ENCODE measurements at places on chromosomes 7 and 10.

GRCh38 chr10:109837384-109837783 is 85.9 kb downstream of the XPNPEP1 start:
- no peak for DNase-seq

DNA sequence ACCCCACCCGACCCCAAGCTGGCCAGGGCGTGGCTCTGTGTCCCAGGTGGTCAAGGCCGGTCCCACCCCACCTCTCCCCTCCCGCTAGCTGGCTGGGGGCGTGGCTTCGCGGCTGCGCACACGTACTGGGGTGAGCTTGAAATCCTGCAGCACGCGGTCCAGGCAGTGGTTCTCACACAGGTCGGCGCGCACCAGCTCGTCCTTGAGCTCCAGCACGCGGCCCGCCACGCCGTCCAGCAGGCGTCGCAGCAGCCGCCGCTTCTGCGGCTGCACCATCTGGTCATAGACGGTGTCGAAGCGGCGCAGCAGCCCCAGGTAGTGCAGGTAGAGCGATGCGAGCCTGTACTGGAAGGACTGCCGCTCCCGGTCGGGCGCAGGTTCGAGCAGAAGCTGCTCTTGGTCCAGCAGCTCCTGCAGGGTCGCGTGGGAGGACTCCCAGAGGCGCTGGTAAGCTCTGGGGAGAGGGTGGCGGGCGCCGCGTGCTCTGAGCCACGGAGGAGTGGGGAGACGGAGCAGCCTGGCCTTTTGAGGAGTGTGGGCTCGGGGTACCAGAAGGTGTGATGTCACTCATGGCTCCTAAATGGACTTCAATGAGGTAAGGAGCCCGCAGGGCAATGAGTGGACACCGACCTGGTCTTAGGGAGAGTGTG is 5.8 kb downstream of the H2BK1 start:
- DNase-seq: no peak

GRCh38 chr10:120513307-120513796 is 56.3 kb downstream of the PLPP4 start:
- DNase-seq: no peak

- DNase-seq: no peak
These were observed 701.4 kb downstream of the PHTF2 start for GRCh38 chr7:78499971-78500370.

GRCh38 chr7:121957626-121958025 is 84.7 kb downstream of the PTPRZ1 start:
- no peak for DNase-seq

DNA sequence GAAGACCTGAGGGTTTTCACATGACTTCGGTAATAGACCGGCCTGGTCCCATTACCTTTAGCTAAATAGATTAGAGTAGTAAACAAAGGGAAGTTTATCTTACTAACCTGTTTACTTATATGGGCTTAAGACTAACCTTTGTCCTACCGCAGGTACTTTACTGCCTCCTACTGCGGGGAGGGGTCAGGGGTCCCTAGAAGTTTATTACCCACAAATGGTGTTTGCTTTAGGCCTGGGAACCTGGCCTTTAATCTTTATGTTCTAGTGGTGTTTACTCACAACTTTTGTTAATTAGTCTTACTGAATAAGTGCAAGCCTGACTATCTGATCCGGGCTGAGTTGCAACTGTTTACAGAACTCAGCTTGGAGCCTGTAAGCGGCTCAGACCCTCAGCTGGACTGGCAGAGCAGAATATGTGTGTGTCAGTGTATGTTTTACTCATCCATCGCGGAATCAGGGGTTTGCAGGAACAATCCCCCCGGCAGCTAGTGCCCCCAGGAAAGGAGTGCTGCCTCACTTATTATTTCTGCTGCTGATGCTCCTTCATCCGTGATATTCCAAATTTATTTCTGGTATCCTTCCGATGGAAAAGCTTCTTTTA is 578.9 kb upstream of the SEMA3D start:
- no peak for DNase-seq

- DNase-seq: no peak
These were observed 22.0 kb upstream of the MSMB start for GRCh38 chr10:46068117-46068516.

DNA sequence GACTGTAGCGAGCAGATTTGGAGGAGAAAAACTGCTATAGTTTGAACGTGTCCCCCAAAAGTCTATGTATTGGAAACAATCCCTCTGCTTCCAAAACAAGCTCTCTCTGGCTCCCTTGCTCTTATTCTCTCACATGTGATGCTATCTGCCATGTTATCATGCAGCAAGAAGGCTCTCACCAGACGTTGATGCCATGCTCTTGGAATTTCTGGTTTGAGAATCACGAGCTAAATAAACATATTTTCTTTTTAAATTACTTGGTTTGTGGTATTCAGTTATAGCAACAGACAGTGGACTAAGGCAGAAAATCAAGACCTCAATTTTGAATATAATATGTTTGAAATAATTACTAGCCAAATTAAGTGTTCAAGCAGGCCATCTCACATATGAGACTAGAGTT is 17.5 kb upstream of the GNAT3 start:
- DNase-seq: no peak

GRCh38 chr10:85580585-85580984 is 786.0 kb downstream of the GRID1 start:
- no peak for DNase-seq

DNA sequence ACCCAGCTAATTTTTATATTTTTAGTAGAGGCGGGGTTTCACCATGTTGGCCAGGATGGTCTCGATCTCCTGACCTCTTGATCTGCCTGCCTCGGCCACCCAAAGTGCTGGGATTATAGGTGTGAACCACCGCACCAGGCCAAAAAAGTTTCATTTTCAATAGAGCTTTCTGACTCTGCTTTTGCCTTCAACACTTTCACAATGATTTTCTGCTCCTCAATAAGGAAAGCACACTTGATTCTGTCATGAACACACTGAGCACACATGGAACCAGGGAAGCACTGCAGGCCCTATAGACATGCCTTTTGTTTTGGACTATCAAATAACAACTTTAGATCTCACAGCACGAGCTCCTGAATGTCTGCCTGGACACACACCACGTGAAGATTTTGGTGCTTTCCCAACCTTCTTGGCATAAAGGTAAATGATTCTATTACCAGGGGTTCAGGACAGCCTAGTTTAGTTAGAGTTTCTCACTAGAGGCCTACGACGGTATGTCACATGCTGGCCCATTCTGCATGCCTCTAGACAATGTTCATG is 8.0 kb downstream of the RRP12 start:
- no peak for DNase-seq

- no peak for DNase-seq
These were observed 2.8 kb downstream of the FAM180A start for GRCh38 chr7:135745703-135746312.

GRCh38 chr7:104133238-104133637 is 74.6 kb downstream of the ORC5 start:
- DNase-seq: no peak

- no peak for DNase-seq
These were observed 15.8 kb downstream of the SFXN4 start for GRCh38 chr10:119149729-119150128.

- DNase-seq: no peak
These were observed 54.1 kb upstream of the ABI1 start for GRCh38 chr10:26914898-26915297.

DNA sequence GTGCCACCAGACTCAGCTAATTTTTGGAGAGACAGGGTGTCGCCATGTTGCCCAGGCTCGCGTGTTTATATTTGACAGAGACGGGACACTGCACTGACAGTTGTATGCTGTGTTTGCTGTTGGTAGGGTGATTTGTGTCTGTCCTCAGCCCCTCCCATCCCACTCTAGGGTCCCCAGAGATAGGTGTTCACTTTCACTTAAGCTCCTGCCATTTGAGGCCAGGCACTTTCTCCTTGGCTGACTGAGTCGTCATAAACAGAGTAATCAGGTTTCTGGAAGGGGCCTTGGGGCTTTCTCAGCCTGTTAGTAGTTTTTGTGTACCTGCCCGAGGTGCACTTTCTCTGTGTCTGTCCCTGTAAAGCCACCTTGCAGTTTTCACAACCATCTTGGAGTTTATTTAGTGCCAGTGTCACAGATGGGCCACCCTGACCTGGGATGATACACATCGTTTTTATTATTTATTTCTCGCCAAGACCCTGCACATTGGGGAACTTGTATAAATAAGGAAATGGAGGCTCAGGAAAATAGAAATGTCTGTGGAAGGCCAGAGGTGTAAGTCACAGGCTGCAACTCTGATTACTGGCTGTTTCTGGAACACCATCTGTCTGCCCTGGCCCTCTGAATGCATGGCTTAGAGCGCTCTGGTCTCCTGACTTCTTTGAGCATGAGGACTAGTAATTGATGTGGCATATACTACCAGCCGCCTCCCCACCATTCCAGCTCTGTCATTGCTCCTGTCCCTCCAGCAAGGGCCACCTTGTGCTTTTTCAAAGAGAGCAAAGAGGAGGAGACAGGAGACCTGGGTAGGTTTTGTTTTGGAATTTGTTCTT is 81.9 kb upstream of the PDCD4 start:
- no peak for DNase-seq

DNA sequence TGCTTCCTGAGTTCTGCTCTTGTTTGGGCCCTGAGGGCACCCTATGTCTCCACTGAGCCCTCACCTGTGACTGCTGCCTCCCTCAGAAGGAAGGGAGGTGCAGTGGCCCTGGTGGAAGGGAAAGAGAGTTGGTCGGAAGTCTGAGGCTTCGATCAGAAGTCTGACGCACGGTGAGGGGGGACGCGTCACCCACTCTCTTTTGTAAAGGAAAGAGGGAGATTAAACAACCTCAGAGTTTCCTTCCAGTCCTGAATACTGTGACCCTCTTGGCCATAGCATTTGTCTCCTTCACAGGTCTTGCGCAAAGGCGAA is 31.4 kb upstream of the TRIM8 start:
- DNase-seq: no peak

DNA sequence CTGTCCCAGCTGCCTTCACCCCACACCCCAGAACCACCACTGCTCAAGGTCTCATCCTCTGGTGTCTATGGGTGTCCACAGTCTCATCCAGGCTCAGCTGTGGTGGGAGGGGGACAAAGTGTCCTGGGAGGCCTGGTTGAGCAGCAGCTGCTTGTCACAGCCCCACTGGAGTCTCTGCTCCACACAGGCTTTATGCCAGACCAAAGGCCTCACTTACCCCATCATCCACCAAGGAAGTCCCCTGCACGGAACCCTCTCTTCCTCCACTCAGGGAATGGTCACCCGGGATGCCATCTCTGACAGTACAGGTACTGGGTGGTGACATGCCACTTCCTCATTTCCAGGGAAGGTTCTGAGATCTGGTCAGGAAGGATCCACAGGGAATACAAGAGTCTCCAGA is 925.4 kb upstream of the ZNF722 start:
- DNase-seq: no peak

DNA sequence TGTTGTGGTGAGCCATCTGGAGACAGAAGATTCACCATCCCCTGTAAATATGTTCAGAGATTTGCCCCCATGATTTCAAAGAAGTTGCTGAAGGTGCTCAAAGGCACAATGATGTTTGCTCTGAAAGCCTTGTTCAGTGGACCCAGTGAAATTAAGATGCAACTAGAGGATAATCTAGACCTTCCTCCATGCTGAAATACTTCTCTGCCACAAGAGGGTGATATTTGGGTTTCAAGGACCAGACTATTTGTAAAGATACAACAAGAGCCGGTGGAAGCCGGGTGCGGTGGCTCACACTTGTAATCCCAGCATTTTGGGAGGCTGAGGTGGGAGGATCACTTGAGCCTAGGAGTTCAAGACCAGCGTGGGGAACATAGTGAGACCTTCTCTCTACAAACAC is 13.5 kb upstream of the MSRB2 start:
- no peak for DNase-seq

- no peak for DNase-seq
These were observed 11.1 kb downstream of the STAM start for GRCh38 chr10:17655009-17655408.

DNA sequence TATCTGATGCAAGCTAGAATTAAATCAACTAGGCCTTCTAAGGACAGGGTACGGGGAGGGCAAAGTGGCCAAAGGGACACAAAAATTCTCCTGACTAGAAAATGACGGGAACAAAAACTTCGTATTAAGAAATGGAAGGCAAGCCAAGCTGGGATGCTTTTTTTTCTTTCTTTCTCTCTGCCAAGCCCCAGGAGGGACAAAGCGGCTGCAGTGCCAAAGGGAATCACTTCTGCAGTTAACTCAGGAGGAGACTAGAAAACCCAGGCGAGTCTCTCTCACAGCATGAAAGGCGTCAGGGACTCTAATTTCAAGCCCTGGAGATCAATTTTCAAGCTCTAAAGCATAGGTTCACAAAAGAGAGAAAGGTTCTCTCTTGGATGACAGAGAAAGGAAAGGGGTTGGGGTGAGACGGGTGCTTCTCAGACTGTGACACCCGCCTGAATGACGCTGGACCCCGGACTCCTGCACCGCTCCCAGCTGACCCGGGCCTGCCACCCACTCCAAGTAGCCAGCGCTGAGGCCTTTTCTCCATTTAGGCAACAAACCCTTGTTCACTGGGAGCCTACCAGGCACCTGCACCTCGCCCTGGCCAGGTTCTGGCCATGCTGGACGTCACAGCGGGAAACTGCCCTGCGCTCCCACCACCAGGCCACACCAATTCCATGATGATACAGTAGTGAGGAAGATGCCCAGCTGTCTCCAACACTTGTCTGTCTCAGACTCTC is 56.5 kb downstream of the KIAA1549 start:
- DNase-seq: no peak

GRCh38 chr7:107318523-107319160 is 149.8 kb downstream of the HBP1 start:
- DNase-seq: no peak

DNA sequence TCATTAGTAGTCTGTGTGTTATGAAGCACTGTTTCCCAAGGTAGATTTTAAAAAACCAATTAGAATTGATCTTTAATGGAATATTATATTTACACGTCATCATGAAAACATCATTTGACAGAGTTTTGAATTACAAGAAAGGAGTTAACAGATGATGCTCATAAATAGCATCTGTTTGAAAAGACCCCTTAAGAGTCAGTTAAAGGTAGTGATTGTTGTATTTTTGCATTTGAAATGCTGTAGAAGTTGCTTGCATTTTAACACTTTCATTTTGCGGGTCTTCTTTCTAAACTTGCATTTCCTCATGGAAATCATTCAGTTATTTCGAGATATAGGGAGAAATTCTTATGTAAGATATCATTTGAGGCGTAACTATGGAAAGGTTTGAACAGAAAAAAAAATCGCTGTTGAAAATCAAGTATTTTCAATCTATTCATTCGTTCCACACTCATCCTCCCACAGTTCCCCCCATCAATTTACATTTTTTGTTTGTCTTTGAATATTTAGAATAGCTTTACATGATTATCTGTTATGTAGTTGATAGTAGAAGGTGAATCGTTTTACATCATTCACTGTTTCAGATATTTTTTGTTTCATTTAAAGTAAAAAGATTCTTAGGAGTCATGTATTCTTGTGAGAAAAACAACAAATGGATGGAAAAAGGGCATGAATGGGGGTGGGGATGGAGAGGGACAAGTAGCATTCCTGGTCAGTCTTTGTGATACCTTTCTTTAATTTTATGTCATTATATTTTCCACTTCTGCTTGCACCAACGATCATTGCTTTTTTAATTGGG is 3.0 kb upstream of the SKIDA1 start:
- DNase-seq: no peak

DNA sequence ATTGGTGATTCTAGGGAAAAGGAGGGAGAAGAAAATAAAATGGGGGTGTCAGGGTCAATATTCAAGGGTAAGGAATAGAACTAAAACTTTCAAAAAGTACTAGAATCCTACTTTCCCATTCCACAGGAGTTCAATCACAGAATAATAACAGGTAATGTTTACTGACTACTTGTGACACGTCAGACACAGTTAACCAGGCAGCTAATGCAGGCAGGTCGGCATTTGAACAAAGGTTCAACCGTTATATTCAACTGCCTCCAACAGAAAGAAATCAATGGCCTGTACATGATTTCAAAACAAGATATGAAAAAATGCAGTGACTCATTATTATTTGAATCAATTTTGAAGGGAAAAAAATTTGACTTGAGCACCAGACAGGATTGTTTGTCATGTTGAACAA is 3.1 kb downstream of the ASB15 start:
- no peak for DNase-seq
